ENCODE measurements at places on chromosomes 2 and 18. TPM values are rescaled to one million over a fixed set of nuclear protein-coding genes. Genes with fewer than 3 reads are reported as not detected.
A peak's percentile ranks its signal among the peaks of the same experiment; 100 is the strongest.

CYBRD1 gene
- 230 TPM for total RNA-seq

- peaks cover 4% of the 10 kb centered on the region for H3K4me1 ChIP-seq
- no peak overlapping the region for H3K4me3 ChIP-seq
- H3K27ac ChIP-seq = no peak overlapping the region
- no peaks in the 10 kb centered on the region for H3K27me3 ChIP-seq
- no peaks in the 10 kb centered on the region for H3K36me3 ChIP-seq
- no peak for DNase-seq
Measured at GRCh38 chr2:113872201-113872600, 17.7 kb upstream of the ACTR3 start.

DNA sequence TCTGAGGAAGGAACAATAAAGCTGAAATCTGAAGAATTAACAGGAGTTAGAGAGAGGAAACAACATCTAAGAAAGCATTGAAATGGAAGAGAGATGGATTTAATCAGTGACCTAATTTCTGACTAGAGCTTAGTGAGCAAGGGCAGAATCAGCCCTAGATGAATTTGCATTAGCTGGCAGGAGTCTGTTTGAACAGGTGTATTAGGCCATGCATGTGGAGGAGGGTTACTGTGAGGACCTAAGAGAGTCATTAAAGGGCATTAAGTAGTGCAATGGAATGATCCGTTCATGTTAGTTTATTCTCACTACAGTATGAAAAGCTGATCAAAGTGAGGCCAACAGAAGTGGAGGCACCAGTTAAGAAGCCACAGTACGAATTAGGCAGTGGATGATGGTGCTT lies 285.3 kb downstream of the GRB14 start:
- DNase-seq = no peak
- H3K36me3 ChIP-seq = no peaks in the 10 kb centered on the region
- no peaks in the 10 kb centered on the region for H3K27me3 ChIP-seq
- H3K4me1 ChIP-seq = no peaks in the 10 kb centered on the region

PSTPIP2 gene
- 9.9 TPM for total RNA-seq

- no peak overlapping the region for H3K4me3 ChIP-seq
- H3K27ac ChIP-seq = peak overlapping the region; percentile 16
- H3K36me3 ChIP-seq = no peaks in the 10 kb centered on the region
- H3K4me1 ChIP-seq = peaks cover 15% of the 10 kb centered on the region
Measured at GRCh38 chr18:35024965-35025364, 16.2 kb upstream of the MAPRE2 start.

- no peak overlapping the region for H3K27ac ChIP-seq
- H3K4me3 ChIP-seq = no peak overlapping the region
- peaks cover 3% of the 10 kb centered on the region for H3K4me1 ChIP-seq
Measured at GRCh38 chr2:54903736-54904554, 146.3 kb downstream of the RTN4 start.

RSAD2 gene
- 11.3 TPM for total RNA-seq

DNA sequence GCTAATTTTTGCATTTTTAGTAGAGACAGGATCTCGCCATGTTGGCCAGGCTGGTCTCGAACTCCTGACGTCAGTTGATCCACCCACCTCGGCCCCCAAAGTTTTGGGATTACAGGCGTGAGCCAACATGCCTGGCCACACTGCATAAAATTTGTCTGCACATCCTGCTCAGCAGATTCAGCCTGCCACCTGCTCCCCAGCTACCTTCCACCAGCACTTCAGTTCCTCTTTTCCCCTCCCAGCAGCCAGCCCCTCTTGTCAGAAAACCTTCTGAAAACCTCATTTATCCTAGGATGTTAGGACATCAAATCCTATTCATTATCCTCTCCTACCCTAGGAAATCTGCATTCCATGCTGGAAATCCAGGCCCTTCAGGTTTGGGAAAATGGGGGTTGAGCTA lies 99.4 kb upstream of the STPG4 start:
- no peaks in the 10 kb centered on the region for H3K27me3 ChIP-seq
- H3K27ac ChIP-seq = no peak overlapping the region
- H3K4me1 ChIP-seq = no peaks in the 10 kb centered on the region
- DNase-seq = no peak

SPC25 gene
- total RNA-seq = 1.3 TPM

DNA sequence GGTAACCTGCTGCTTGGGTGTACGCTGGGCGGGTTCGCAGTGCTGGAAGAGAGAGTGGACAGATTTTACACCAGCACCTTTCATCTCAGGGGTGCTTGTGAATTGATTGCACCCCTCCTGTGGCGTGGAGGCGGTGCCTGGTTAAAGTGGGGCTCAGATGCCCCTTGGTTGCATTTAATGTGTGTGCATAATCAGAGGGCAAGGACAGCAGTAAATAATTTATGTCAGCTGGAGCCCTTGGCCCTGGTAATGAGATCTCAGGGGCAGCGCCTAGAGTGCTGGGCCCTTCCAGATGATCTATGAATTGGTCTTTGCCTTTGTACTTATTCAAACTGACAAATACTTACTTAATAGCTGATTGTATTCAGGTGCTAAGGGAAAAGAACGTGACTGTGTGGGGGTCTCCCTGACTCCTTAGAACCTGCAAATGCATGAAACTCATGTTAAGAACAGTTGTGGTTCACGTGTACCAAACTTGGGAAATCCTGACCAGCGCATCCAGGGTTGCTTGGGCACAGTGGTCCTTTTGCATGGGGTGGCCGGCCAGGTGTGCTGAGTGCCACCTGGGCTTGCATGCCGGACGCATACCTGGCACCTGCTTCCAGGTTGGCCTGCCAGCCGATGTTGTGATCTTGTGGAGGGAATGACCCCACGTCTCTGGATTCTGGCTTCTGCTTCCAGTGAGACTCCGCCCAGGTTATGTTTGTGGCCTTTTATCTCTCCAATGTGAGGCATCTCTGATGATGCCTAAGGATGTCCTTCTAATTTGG lies 118.5 kb downstream of the AGAP1 start:
- no peak overlapping the region for H3K4me3 ChIP-seq
- H3K36me3 ChIP-seq = no peaks in the 10 kb centered on the region
- no peaks in the 10 kb centered on the region for H3K27me3 ChIP-seq
- peaks cover 8% of the 10 kb centered on the region for H3K4me1 ChIP-seq
- no peak for DNase-seq
- no peak overlapping the region for H3K27ac ChIP-seq

DNA sequence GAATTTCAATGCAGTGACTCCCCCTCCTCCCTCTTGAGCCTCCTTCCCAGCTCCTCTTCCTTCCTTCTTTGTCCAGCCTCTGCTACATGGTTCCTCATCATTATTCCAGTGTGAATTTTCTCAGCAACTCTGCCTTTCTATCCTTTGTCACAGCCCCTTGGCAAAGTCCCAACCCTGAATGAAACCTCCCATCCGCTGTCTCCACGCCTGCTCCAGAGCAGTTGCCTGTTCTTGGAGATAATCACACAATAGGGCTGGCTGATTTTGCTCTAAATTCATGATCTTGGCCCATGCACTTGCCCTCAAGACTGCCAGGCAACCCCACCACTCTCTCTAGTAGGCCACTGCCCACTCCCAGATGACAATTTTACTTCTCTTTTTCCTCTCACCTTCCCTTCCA lies 61.4 kb downstream of the BCL2L11 start:
- H3K27me3 ChIP-seq = no peaks in the 10 kb centered on the region
- no peaks in the 10 kb centered on the region for H3K36me3 ChIP-seq
- no peak for DNase-seq
- H3K4me1 ChIP-seq = no peaks in the 10 kb centered on the region
- no peak overlapping the region for H3K4me3 ChIP-seq

GRCh38 chr2:17426743-17427142 lies 91.5 kb downstream of the RAD51AP2 start:
- H3K36me3 ChIP-seq = no peaks in the 10 kb centered on the region
- H3K4me1 ChIP-seq = no peaks in the 10 kb centered on the region
- no peak overlapping the region for H3K4me3 ChIP-seq
- no peak overlapping the region for H3K27ac ChIP-seq

RTP5 gene
- total RNA-seq = 0.14 TPM

DNA sequence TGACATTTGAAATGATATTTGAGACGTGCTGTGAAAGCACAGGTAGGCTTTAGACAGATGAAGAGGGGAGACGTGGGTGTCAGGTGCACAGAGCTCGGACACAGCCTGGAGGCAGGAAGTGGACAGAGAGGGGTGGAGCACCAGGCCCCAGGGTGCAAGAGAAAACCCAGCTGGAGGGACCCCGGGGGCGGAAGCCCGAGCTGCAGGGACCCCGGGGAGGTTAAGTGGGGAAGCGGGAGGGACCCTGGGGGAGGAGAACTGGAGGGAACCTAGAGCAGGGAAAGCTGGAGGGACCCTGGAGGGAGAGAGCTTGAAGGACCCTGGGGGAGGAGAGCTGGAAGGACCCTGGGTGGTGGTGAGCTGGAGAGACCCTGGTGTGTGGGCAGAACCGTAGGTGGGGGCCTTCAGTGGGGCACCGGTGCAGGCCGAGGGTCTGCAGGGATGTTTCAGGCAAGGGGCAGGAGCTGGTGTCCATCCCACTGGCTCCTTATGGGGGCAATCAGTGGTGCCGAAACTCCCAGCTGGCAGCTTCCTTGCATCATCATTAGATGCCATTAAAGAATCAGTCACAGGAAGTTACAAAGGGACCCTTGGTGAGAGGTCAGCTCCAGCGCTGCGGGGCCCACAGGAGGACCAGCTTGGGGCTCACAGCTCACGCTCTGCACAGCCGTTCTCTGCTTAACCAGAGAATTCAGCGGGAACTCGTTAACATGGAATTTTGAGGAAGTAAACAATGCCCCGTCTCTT lies 246.6 kb downstream of the EIPR1 start:
- H3K27ac ChIP-seq = no peak overlapping the region
- no peaks in the 10 kb centered on the region for H3K27me3 ChIP-seq
- peak; percentile 14 for DNase-seq
- H3K36me3 ChIP-seq = no peaks in the 10 kb centered on the region
- no peak overlapping the region for H3K4me3 ChIP-seq

All from upper lobe of left lung (tissue), 6 donors.